Activated naive CD4-positive, alpha-beta T cell treated with anti-CD3 and anti-CD28 coated beads, Interleukin-2, amount 50 U/mL, for 72 hours (primary cell): ENCODE measurements at places on chromosomes 4 and X. TPM values are rescaled to one million over a fixed set of nuclear protein-coding genes. Genes with fewer than 3 reads are reported as not detected.

GRCh38 chr4:113292371-113293042 is 243.1 kb downstream of the ANK2 start:
- DNase-seq: no peak

- no peak for DNase-seq
Observed at GRCh38 chrX:18353931-18354368, 538 bp downstream of the SCML2 start.

GRCh38 chr4:124589786-124590185 is 122.7 kb downstream of the ANKRD50 start:
- no peak for DNase-seq

GRCh38 chr4:43607400-43607799 is 714.9 kb downstream of the GRXCR1 start:
- no peak for DNase-seq

DNA sequence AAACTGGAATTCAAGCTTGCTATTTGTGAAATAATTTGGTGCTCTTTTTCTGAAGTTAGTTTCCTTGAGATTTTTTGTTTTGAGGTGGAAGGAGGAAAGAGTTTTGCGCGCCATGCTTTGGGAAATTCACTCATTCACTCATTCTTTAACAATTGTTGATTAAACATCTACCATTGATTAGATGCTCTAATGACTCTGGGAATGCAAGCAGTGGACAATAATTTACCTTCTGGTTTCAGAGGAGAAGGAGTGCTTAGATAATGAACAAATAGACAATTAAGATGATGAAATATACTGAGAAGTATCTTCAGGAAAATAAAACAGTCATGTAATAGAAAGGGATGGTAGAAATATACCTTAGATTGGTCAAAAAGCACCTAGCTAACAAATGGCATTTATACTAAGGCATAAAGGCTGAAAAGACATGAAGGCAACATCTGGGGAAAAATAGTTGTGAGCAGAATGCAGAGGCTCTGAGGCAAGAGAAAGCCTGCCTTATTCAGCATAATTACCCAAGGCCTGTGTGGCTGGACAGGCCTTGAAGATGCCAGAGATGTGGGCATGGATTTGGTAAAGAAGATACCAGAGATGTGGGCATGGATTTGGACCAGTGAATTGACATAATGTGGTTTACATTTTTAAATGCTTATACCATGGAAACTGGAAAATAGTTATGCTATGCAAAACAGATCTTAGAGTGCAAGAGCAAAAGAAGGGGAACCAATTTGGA is 2.7 kb upstream of the COMMD8 start:
- no peak for DNase-seq

- DNase-seq: no peak
Observed at GRCh38 chrX:140492066-140492994, 12.5 kb downstream of the SOX3 start.

GRCh38 chr4:68906780-68907137 is 44.8 kb downstream of the UGT2A3 start:
- no peak for DNase-seq

DNA sequence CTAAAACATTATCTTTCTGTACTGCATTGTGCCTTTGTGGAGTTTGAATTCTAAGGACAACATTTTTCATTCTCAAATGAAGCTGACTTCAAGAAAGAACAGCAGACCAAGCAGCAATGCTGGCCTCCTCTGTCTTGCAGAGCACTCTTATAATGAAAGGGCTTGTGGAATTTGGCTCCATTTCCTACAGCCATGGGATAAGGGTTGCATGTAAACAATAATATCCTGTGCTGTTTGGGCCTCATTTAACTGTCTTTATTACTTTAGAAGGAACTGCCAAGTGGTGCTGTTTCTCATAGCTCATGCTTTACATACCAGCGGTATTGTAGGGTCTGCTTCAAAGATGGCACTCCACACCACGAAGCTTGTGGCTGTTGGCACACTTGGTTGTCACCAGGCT is 111.4 kb upstream of the EOLA2 start:
- DNase-seq: no peak

DNA sequence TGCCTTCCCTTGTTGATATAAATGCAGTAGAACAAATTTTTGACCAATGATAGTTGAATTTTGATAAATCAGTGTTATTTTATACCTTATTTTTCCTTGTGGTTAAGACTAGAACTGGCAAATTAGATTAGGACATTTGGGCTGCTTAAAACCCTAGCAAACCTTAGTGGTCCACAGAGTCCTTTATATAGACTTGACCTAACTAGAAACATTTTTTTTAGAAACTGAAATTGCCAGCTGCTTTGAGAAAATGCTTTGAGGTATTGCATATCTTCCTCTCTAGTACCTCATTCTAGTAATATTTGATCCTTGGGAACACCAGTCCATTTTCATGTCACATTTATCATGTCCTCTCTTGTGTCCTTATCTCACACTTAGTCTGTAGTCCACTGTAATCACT is 580.3 kb downstream of the FSTL5 start:
- DNase-seq: no peak

The SPANXA1 gene
- not detected for total RNA-seq

- DNase-seq: no peak
Observed at GRCh38 chr4:167885071-167885470, 207.3 kb upstream of the ANXA10 start.

- peak; percentile 71 for DNase-seq
Observed at GRCh38 chrX:107672955-107673378, 44.7 kb downstream of the PRPS1 start.

DNA sequence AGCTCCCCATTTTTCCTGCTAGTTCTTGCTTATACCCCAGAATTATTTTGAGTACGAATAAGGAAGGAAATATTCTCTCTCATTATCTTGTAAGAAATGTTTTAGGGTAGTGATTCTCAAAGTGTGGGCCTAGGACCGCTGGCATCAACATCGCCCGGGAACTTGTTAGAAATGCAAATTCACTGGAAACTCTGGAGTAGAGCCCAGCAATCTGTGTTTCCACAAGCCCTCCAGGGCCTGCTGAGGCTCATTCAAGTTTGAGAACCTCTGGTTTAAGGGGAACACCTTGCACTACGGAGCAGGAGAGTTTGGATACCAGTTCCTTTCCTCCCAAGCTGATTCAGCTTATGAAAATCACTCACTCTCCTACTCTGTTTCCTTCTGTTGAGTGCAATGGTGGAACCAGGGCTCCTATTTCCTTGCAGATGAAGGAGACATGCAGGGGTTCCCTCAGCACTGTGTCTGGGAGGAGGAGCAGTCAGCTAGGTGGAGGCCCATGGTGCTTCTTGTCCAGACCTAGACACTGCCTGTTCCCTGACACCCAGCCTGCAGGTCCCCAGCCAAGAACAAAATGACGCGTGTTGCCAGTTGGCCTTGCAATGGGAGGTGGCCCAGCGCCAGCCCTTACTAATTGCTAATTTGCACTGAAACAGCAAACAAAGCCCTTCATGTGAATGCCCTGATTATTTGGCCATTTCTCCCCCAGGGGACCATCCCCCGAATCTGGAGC is 68.5 kb downstream of the CYTL1 start:
- no peak for DNase-seq

DNA sequence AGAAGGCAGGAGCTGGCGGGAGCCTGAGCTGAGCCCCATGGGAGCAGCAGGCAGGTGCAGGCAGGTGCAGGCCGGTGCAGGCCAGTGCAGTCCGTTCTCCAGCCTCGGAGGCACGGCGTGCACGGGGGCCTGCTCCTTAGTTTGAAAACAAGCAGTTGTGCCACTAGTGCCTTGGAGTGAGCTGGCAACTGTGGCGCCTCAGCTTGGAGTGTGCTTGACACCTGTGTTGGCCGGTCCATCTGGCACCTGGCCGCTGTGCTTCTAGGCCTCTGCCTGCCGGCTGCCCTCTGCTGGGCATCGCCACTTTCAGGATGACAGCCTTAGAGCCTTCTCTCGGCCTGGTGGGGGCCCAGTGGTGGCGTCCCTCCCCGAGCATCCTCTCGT is 47.9 kb downstream of the RGS12 start:
- DNase-seq: no peak

- DNase-seq: no peak
Observed at GRCh38 chrX:103170216-103170615, 44.7 kb upstream of the BEX4 start.

The TENM3 gene
- total RNA-seq: not detected

- DNase-seq: no peak
Observed at GRCh38 chrX:154738011-154738738, 12.7 kb downstream of the GAB3 start.

DNA sequence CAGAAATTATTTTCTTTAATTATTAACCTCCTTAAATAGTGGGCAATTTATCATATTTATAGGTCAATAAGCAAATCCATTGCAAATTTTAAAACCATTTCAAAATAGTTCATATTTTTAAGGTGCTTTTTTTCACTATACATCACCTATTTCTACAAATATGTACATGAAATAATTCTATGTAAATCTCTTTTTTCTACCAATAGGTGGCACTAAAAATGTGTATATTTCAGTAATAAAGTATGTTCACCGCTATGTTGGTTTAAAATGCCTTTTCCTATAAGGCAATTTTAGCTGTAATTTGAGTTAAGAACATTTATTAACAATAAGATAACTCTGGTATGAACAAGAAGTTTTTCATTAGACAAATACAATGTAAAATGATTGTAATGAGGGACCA is 672.2 kb downstream of the KCTD8 start:
- DNase-seq: no peak

- DNase-seq: no peak
Observed at GRCh38 chr4:153763404-153763803, 3.6 kb upstream of the RNF175 start.

- DNase-seq: no peak
Observed at GRCh38 chrX:150968862-150969720, 14.0 kb upstream of the HMGB3 start.

The ARHGAP6 gene
- total RNA-seq: not detected

- no peak for DNase-seq
Observed at GRCh38 chrX:49147282-49147681, 15.3 kb upstream of the MAGIX start.

The ASB5 gene
- total RNA-seq: not detected

The NR3C2 gene
- total RNA-seq: 7.1 TPM

The PCDH10 gene
- not detected for total RNA-seq

GRCh38 chr4:27223326-27223725 is 362.7 kb downstream of the STIM2 start:
- DNase-seq: no peak

DNA sequence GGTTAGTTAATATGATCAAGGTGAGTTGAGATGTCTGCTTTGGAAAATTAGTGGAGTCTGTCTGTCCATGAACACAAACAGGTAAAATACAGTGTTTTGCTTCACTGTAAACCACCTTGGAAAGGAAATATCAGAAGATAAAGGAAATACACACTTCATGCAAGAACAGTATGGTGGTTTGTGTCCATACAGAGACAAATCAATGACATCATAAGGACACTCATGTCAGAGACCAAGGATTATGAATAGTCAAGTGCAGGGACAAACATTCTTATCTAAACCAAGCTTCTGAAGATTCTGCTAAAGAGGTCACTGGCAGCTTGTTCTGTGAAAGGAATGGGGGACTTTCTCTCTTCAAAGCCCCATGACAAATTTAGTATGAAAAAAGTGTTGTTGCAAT is 322.9 kb upstream of the F9 start:
- DNase-seq: no peak

DNA sequence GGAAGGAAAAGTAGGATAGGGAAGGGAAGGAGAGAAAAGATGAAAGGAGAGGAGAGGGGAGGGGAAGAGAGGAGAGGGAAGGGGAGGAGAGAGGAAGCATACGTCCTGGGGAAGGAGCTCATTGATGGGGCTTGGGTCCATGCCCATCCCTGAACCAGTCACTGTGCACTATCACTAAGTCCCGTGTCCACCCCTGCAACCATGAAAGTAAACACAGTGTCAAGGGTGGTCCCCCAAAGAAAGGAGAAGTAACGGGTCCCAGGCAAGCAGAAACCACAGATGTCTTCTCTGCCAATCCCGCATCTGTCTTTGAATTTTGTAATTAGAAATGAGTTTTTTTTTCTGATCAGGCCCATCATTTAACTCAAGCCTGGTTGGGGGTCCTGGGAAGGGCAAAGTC is 55.2 kb downstream of the LGI2 start:
- DNase-seq: no peak

DNA sequence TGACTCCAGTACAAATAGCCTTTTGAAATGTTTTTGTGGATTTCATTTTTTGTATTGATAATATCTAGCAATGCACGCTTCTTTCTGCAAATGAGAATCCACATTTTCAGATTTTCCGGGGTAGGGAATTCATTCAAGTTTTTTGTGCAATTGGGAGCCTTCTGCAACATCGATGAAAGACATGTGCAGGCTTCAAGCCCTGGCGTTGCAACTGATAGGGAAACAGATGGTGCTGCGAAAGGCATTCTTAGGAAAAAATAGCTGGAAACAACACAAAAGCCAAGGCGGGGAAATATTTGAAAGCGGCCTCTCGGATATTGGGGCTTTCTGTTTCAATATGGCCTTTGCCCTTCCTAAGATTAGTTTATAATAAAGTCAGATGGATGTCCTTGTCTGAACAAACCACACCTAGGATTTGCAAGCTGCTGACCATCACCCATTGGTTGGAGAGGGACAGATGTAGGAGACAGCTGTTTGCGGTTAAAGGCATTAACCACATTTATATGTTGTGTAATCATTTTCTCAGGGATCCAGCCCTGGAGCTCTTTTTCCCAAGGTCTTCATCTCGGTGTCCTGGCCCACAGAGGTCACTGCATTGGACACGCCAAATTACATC is 136.5 kb downstream of the PRKX start:
- DNase-seq: no peak

GRCh38 chrX:101430457-101431078 is 22.5 kb downstream of the HNRNPH2 start:
- DNase-seq: no peak

The HDAC8 gene
- 31.2 TPM for total RNA-seq

GRCh38 chr4:38601244-38601915 is 62.6 kb upstream of the KLF3 start:
- no peak for DNase-seq

DNA sequence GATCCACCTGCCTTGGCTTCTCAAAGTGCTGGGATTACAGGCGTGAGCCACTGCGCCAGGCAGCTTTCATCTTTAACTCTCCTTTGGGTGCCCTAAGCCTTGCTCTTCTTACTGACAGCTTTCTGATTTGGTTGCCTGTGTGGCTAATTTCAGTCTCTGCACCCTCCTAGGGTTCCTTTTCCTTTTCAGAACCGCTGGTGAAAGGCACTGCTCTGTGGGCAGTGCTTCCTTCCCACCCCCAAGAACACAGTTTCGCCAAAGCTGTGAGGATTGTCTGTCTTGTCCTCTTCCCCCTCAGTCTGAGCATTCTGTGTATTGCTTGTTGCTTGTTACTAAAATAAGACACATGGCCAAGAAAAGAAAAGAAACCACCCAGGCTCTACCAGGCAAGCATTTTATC is 101.4 kb upstream of the FRMPD3 start:
- DNase-seq: no peak

The PDLIM5 gene
- total RNA-seq: 18.6 TPM

DNA sequence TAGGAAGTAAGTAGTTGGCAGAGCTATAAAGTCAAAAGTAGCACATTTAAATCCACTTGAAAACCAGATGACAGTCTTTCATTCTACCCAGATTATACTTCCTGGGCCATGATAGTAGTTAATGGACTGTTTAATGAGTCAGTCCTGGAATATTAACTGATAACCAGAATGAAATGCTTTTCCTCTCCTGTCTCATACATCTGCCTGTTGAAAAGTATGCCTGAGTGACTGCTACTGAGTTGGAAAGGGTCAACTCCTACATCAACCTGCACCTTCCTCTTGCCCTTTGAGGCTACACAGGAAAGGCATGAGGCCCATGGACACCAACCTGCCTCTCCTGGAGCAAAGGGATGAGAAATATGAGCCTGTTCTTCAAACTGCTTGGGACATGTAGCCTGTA is 36.0 kb upstream of the COX7B2 start:
- no peak for DNase-seq

- DNase-seq: no peak
Observed at GRCh38 chrX:31245714-31246113, 173.9 kb upstream of the FTHL17 start.

GRCh38 chrX:71612256-71612655 is 6.1 kb downstream of the CXCR3 start:
- no peak for DNase-seq
